ENCODE measurements at places on chromosomes 5 and 9.
A peak's percentile ranks its signal among the peaks of the same experiment; 100 is the strongest.

DNA sequence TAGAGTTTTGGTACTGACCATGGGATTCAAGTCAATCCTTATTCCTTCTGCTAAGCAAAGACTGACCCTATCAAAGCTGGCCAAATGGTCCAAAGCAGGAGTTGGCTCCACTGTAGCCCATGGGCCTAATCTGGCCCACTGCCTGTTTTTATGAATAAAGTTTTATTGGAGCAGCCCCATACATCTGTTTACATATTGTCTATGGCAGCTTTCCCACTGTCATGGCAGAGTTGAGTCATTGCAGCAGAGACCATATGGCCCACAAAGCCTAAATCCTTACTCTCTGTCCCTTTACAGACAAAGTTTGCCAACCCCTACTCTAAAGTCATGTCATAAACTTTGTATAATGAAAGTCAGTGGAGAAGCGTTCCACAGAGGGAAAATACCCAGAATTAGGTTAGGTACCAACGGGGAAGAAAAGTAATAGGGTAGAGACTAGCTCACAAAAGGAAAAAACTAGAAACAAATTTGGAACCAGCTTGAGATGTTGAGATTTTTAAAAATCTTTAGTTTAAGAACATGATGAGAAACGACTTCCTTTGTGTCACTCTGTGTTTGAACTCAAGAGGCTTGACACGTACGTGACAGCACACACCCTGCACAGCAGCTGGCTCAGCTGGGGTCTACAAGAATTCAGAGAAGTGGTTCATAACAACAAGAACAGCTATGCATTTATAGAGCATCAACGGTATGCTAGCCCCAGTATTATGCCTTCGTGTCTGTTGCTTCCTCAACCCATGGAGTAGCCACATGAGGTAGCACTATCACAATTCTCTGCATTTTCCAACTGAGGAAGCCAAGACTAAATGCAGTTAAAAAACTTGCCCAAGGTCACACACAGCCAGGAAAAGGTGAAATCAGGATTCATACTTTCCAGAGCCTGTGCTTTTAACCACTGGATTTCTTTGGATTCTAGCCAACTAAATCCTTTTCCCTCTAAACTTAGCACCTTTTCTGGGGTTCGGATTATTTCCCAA, 198.9 kb upstream of the WWC1 start:
- no peak for DNase-seq

GRCh38 chr5:79143684-79144379, 32.2 kb downstream of the BHMT start:
- no peak for DNase-seq

DNA sequence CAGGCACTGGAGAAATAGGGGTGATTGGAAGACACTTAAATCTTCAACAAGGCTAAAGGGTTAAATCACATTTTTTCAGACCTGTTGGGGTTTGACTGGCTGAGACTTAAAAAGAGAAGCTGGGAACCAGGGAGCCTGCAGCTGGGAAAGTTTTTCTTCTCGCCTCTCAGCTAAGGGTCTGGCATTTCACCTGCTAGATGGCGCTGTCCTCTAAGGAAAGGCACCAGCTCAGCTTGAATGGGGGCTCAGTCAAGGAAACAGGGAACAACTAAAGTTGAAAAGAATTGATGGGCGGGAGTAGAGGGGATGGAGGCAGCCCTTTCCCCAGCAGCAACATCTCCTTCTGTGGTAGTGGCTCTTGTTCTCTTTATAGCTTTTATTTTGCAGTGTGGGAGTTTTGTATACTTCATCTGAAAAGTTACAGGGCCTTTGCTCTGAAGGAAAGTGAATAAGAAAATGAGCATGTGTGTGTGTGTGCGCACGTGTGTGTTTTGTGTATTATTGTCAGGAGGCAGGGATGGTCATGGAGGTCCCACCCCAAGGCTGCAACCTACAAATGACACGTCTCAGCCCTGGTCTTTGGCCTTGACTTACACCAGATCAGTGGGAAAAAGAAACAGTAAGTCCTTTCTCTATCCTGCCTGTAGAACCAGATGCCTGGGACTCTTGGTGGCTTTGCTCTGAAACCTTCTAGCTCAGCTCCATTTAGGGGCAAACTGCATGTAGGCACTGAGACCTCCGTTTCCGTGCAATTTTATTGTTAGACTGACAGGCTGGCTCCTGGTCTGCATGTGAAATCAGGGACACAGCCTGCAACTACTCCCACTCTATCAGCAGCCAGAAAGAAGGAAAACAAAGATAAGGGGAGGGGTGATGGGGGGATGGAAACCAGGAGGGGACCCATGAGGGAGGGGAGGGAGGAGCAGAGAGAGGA, 316.2 kb upstream of the CLINT1 start:
- DNase-seq, result peak; percentile 77

- no peak for DNase-seq
Measured at GRCh38 chr5:143101725-143102386, 301.6 kb downstream of the NR3C1 start.

DNA sequence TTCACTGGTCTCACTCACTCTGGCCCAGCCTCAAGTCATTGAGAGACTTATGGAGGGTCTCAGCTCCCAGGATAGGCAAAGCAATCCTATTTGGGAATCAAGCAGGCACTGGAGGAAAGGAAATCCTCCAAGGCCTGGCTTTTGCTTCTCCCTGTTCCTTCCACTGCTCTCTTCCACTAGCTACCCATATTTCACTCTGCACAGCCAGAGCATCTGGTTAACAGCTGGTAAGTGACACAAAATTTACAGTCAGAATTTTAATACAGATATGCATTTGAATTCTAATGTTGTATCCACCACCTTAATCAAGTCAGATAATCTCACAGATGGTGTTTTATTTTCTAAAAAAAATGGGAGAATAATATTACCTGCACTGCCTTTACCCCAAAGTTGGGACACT, 868 bp upstream of the C1QTNF2 start:
- no peak for DNase-seq

DNA sequence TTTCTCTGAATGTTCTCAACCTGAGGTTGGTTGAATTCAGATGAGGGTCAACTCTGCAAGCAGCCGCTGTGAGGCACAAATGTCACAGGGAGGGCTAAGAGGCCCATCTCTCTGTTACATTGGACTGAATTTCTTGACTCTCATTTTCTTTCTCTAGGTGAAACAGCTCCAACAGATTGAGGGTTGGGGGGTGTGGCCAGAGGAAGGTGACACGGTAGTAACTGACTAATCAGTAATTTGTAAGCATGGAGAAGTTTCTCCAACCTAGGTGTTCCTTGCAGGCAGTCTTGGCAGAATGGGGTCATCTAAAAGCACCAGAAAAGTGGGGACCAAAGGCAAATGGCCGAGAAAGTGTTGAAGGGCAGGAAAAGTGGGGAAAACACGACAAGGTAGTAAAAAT, 16.8 kb downstream of the CCT5 start:
- no peak for DNase-seq

- DNase-seq, result no peak
Measured at GRCh38 chr5:44708602-44709001, 100.1 kb upstream of the MRPS30 start.

DNA sequence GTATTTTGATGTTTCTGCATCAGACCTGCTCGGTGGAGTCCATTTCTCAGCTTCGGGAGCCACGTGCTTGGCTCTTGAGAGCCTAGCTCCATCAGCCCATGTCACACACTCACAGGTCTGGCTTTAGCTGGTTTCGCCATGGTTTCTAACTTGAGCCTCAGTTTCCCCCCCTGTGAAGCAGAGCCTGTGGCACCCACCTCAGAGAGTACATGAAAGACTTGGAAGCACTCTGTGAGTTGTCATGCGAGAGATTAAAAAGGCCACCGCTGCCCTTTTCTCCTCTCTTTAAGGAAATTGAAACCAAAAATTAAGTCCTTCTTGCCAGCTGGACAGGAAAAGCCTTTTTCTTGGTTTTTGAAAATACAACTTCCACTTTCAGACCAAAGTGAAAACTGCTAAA, 8.8 kb downstream of the TENT4A start:
- DNase-seq, result no peak

DNA sequence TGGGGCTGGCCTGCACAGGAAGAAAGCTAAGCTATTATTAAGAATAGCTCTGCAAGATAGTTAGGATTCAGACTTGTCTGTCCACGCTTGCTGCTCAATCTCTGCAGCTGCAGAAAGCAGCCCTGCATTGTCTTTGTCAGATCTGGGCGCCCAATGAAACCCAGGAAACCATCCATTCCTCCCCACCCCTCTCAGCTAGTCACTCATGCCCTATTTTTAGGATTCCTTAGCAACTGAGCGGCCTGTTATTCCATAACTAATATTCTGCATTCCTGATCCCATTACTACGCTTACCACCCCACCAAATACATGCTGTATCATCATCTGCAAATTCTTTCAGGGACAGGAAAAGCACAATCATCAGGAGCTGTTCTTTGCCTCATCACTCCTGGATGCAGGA, 52.9 kb upstream of the APC start:
- DNase-seq, result no peak

- DNase-seq, result no peak
Measured at GRCh38 chr9:111744363-111744762, 50.4 kb downstream of the SHOC1 start.

DNA sequence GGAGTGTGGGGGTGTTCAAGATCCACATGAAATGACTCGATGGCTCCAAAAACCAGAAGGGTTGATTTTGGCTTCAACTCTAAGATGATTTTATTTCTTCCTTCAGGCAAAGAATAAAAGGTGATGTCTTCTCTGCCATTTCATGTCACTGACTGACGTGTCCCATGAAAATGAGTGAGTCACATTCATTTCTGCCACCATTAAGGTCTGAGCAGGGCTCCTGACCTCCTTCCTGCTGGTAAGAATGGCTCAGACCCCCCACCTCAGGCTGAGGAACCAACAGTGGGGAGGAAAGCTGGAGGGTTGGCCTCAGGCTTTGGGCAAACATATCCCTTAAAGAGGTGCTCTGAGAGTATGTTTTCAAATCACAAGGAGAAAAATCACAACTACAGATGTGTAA, 53.9 kb upstream of the ZNF354A start:
- DNase-seq, result no peak

- peak; percentile 36 for DNase-seq
Measured at GRCh38 chr5:103232393-103232999, 26.1 kb upstream of the MACIR start.

DNA sequence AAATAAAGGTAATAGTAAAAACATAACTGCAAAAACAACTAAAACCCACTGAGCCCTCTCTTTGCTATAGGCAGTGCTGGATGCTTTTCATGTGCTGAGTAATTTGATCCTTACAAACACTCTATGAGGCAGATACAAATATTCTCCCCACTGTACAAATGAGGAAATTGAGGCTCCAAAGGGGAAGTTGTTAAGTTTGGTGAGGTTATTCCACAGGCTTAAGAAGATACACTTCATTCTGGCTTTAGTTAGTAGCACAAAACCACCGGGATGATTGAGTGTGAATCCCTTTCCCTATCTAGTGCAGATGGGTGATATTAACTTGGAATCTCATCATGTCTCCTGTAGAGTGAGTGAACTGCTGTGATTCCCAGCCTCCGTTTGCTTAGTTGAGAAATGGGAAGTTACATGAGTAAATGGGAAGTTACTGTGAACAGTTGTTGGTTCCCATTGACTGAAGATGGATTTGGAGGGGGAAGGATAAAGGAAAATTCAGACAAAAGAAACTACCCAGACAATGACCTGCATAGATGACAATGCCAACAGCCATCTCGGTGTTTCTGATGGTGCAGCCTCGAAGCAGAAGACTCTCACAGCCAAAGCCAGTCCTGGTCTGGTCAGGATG, 208.3 kb downstream of the ATP10B start:
- DNase-seq, result no peak

GRCh38 chr5:155260798-155261197, 247.2 kb downstream of the KIF4B start:
- DNase-seq, result peak; percentile 21

GRCh38 chr9:35664531-35665470, at the start of gene ARHGEF39:
TSS of gene ARHGEF39 (minus strand) at chr9:35665195. CDS start at chr9:35665169, 26 bp downstream.
- DNase-seq, result peak; percentile 90

GRCh38 chr5:14665949-14666348, 1.4 kb downstream of the OTULIN start:
- peak; percentile 46 for DNase-seq

GRCh38 chr9:121206516-121207370, 5.1 kb upstream of the RAB14 start:
- DNase-seq, result no peak

- no peak for DNase-seq
Measured at GRCh38 chr5:109451146-109451545, 41.4 kb upstream of the PJA2 start.

GRCh38 chr9:120985819-120986222, 59.2 kb upstream of the TRAF1 start:
- DNase-seq, result peak; percentile 39

DNA sequence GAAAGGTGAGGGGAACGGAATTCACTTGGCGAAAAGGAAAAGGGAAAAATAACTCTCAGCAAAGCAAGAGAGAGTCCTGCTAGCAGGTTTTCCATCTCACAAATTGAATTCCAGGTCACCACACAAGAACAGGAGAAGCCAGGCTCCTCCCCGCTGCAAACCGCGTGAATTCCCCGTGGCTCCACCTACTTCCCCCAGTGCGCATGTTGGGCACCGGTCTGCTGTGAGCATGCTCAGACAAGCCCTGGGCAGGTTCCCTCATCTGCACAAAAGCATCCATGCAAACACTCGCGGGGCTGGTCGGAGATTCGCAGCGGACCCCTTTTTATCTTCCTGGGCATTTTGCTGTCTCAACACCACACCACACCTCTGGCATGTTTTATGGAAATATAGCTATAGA, 58.5 kb upstream of the S1PR3 start:
- no peak for DNase-seq

DNA sequence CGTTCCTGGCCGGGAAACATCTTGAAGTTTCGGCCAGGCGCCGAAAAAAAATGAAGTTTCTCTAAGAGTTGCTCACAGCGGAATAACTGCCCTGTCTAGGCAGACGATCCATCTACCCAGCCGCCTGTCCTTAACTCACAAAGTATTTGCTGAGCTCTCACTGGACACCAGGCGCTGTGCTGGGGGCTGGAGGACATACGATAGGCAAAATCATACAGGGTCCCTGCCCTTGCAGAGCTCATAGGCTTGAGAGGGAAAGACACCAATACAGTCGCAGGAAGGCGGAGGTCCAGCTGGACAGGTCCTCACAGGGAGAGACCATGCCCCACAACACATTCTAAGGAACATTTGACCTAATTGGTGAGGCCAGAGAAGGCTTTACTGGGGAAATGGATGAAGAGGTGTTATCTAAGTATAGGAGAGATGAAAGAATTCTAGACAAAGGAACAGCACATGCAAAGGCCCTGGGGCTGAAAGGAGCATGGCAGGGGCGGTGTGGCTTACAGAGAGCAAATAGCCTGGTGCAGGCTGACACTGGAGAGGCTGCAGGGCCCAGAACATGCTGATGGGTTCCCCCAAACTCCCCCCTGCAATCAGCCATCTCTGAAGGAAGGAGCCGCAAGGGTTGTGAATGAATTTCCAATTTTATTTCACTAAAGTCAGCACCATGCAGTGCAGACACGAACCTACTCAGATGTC, 2.0 kb upstream of the MXD3 start:
- no peak for DNase-seq

- DNase-seq, result no peak
Measured at GRCh38 chr9:79880626-79881025, 308.9 kb downstream of the TLE4 start.
